ENCODE measurements at places on chromosomes 7 and 10.

- DNase-seq, result no peak
Observed at GRCh38 chr7:9608560-9608959, 1175.2 kb downstream of the NXPH1 start.

GRCh38 chr7:55775051-55775420, 87.5 kb downstream of the SEPTIN14 start:
- DNase-seq, result no peak

DNA sequence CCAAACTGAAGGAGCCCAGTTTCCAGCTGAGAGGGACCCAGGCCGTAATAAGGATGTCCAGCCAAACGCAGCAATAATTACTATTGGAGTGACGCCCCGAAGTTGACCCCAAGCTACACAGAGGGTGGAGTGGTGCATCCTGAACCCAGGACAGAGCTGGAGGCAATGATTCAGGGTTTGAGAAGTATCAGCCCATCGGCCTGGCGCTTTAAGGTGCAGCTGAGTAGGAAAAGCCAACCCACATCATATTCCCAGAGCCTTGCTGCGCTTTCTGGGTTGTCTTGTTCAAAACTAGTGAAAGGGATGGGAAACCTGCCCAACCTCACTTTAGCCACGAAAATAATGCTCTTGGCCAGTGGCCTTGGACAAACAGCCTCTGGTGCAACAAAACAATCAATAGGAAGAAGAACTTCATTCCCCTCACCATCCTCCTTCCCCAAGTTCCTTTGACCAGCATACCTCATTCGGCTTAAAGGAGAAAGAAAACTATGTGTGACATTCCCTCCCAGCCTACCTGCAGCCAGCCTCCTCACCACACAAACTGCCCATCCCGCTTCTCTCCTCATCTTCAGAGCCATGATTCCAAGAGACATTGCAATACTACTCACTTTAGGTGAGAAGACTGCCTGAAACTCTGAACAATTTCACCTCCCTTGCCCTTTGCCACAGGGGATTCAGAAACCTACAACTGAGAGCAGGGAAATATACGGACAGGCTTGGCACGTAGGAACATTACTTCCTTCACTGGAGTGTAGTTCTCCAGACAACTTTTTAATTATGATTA, 217.2 kb upstream of the MKLN1 start:
- DNase-seq, result no peak

DNA sequence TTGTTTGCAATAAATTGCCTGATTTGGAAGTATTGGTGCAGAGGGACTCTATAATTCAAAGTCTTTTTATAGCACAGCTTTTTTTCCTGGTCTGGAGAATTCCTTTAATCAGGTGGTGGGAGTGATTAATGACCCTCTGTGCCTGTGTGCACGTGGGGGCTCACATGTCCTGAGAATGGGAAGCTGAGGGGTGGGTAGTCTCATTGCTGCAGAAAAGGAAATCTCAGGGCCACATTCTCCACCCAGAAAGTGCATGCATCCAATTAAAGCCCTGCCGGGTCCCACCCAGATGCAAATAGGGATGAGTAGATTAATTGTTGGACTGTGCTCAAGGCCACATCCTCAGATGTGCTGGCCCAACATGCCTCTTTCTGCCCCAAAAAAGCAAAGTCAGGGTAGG, 324.7 kb downstream of the CXCL12 start:
- DNase-seq, result no peak

GRCh38 chr7:38232502-38233366, 40.7 kb downstream of the TARP start:
- DNase-seq, result peak; percentile 86

- no peak for DNase-seq
Observed at GRCh38 chr10:72816565-72816964, 77.0 kb upstream of the OIT3 start.

GRCh38 chr7:85774986-85775385, 588.1 kb upstream of the SEMA3D start:
- DNase-seq, result no peak

DNA sequence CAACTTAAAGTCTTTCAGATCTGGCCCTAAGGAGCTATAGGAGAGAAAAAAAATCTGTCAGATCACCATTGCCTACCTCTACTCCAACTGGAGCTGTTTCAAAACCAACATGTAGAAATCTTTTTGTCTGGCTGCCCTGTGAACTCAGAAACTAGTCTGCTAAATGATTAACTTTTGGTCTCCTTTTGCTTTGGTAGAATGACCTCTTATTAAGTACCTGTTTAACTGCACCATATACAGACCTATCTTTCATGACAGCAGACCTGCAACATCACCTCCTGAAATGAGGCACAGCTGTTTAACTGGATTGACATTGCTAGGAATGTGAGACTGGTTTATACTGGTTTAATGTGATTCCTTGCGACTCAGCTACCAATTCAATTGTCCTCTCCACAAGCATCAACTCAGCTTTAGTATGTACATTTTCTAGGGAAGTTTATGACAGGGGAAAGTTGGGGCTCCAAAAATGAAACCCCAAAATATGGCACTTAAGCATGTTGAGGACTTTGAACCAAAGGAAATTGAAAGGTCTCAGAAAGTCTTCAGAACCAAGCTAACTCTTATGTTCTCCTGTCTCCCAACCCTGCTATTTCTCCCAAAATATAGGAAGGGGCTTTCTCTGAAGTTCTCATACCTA, 1.8 kb downstream of the CYP3A43 start:
- DNase-seq, result no peak

- DNase-seq, result no peak
Observed at GRCh38 chr10:104043185-104043830, 42.4 kb downstream of the COL17A1 start.

- DNase-seq, result no peak
Observed at GRCh38 chr7:111763221-111763801, 201.0 kb upstream of the IMMP2L start.

DNA sequence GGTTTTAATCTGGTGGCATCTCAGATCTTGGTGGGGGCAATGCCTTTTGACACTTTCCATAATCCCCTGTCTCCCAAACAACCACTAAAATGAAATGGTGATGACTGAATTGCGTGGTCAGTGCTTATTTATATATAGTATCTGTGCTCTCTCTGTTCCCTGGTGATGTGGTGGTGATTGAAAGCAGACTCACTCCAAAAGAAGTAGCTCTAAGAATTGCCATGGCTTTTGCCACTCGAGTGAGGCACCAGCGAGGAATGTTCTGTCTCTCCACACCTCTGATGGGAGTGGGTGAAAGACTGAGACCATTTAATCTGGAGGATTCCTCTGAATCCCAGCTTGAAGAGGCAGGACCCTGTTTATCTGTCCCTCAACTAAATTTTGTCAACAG, 2.8 kb downstream of the DUSP5 start:
- DNase-seq, result no peak

GRCh38 chr10:105102977-105103376, 461.9 kb downstream of the SORCS3 start:
- DNase-seq, result no peak

- peak; percentile 55 for DNase-seq
Observed at GRCh38 chr7:106345421-106346166, 60.8 kb upstream of the NAMPT start.

DNA sequence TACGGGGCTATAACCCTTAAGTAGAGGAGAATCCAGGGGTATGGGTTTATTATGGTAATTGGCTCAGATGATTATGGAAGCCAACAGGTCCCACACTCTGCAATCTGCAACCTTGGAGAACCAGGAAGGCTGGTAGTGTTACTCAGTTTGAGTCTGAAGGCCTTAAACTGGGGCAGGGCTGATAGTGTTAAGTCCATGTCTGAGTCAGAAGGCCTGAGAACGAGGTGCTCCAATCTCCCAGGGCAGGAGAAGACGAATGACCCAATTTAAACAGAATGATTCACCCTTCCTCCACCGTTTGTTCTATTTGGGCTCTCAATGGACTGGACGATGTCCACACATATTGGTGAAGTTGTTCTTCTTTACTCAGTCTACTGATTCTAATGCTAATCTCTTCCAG, 244.5 kb upstream of the PTER start:
- no peak for DNase-seq

DNA sequence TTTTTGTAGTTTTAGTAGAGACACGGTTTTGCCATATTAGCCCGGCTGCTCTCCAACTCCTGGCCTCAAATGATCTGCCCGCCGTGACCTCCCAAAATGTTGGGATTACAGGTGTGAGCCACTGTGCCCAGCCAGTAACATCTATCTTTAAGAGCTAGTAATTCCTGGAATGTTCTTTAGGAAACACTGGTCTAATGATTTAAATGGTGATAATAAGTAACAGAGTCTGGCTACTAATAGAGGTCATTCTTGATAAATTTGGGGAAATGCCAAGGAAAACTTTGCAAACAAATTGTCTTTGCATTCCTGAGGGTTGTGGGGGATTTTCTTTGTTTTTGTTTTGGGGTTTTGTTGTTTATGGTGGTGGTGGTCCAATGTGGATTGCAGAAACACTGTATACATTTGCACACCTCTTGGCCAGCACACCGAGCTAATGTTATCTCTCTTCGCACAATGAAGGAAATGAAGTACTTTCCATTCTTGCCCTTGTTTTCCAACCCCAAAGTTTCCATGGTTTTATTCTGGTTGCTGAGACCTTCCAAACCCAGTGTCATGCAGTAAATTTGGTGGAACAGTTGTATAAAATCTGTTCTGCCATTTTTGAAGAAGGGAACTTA, 51.3 kb upstream of the WIPF3 start:
- no peak for DNase-seq
